ENCODE measurements at places on chromosomes 1 and 21. TPM values are rescaled to one million over a fixed set of nuclear protein-coding genes. Genes with fewer than 3 reads are reported as not detected.

The ZNF697 gene
- 8.8 TPM for total RNA-seq

DNA sequence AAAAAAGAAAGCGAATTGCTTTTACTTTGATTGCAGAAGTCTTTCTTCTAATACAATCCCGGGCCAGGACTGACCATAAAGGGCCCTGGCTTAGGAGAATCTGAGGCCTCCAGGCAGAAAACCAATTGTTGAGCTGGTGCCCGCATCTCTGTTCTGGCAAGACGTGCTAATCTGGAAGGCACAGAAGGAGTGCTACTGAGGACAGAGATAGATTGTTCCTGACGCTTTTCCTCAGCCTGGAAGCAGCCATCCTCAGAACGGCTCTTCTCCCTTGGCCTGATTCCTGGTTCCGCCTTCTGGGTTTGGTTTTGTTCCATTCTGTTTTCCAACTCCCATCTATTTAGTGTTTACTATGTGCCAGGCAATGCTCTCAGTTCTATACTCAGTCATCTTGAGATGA, 44.8 kb upstream of the SPOCD1 start:
- H3K36me3 ChIP-seq = no peaks in the 10 kb centered on the region
- H3K27me3 ChIP-seq = no peaks in the 10 kb centered on the region
- no peak overlapping the region for H3K27ac ChIP-seq
- DNase-seq = no peak
- H3K4me3 ChIP-seq = no peak overlapping the region
- peaks cover 4% of the 10 kb centered on the region for H3K4me1 ChIP-seq

GRCh38 chr21:31599013-31599412, 60.5 kb upstream of the SOD1 start:
- H3K4me1 ChIP-seq = no peaks in the 10 kb centered on the region
- H3K4me3 ChIP-seq = no peak overlapping the region
- DNase-seq = no peak
- no peak overlapping the region for H3K27ac ChIP-seq
- H3K27me3 ChIP-seq = no peaks in the 10 kb centered on the region

- no peaks in the 10 kb centered on the region for H3K4me1 ChIP-seq
- peak; percentile 18 for DNase-seq
- peaks cover 24% of the 10 kb centered on the region for H3K27me3 ChIP-seq
- no peak overlapping the region for H3K4me3 ChIP-seq
- H3K36me3 ChIP-seq = no peaks in the 10 kb centered on the region
These were observed 108.0 kb downstream of the PTPRU start for GRCh38 chr1:29344336-29344735.

- H3K36me3 ChIP-seq = no peaks in the 10 kb centered on the region
- peaks cover 19% of the 10 kb centered on the region for H3K4me1 ChIP-seq
- no peaks in the 10 kb centered on the region for H3K27me3 ChIP-seq
- H3K4me3 ChIP-seq = no peak overlapping the region
- no peak overlapping the region for H3K27ac ChIP-seq
These were observed 37.2 kb upstream of the S1PR1 start for GRCh38 chr1:101199637-101199982.

GRCh38 chr1:192563129-192563528, 12.4 kb upstream of the RGS1 start:
- H3K36me3 ChIP-seq = no peaks in the 10 kb centered on the region
- H3K27ac ChIP-seq = no peak overlapping the region
- no peaks in the 10 kb centered on the region for H3K27me3 ChIP-seq
- H3K4me1 ChIP-seq = peaks cover 23% of the 10 kb centered on the region

DNA sequence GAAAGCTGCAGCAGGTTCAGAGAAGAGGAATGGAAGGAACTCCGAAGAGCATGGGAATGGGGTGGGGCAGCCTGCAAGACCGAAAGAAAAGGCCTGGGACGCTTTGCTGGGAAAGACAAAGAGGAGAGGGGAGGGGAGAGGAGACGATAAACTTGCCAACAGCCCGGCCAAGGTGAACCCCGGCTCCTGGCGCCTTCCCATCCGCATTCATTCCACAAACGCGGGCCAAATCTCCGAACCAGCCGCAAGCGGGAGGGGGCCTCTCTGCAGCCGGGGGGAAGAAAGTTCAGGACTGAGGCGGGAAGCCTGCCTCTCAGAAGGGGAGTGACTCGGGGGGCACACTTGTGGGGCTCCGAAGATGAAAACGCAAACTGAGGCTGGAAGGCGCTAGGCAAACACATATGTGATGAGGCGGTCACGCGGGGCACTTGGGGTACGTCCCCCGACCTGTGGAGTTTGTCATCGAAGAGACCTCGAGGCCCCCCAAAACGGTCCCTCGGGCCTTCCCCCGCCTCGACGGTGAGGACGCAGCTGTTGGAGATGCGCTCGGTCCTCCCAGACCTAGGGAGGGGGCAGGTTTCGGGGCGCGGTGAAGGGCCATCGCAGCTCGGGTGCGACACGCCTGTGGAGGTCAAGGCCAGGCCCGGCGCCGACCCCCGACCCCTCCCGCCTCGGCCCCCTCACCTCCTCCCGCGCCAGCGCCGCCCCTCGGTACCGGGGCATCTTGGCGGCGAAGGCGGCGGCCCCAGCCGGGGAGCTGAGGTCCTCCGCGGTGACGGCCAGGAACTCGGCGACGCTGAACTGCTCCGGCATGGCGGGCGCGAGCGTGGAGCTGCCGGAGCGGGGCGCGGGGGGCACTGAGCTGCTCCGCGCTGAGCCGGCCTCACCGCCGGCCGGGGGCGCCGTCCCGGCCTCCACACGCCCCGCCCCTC, at the start of gene ASAP3:
ASAP3 (minus strand) TSS at position 859 of the 932 bp plus-strand sequence; CDS start at position 813, 46 bp downstream.
- H3K4me3 ChIP-seq = peak within 1 kb of the TSS; percentile 80
- peaks cover 3% of the 10 kb centered on the region for H3K27me3 ChIP-seq
- peak; percentile 84 for DNase-seq
- peaks cover 15% of the 10 kb centered on the region for H3K4me1 ChIP-seq
- H3K27ac ChIP-seq = peak within 1 kb of the TSS; percentile 39
- no peaks in the 10 kb centered on the region for H3K36me3 ChIP-seq

DNA sequence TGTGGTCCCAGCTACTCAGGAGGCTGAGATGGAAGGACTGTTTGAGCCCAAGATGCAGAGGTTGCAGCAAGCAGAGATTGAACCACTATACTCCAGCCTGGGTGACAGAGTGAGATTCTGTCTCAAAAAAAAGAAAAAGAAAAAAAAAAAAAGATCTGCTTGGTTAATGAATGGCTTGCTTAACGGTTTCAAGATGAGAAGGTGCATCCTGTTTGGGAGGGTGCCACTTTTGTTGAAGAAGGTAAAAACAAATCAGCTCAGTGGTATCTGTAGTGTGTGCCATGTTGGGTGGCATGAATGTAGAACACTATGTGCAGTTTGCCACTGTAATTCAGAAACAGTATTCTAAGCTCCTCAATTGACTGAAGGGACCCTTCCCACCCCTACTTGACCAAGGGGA, 94.9 kb upstream of the ETV3 start:
- DNase-seq = no peak
- no peaks in the 10 kb centered on the region for H3K4me1 ChIP-seq
- H3K4me3 ChIP-seq = no peak overlapping the region
- H3K27ac ChIP-seq = no peak overlapping the region
- H3K36me3 ChIP-seq = no peaks in the 10 kb centered on the region

All from osteoblast (primary cell).